Dermis lymphatic vessel endothelial cell (primary cell): ENCODE measurements at places on chromosomes 5 and 9. TPM values are rescaled to one million over a fixed set of nuclear protein-coding genes. Genes with fewer than 3 reads are reported as not detected.

ACTBL2 gene
- total RNA-seq = under 0.01 TPM in 1 of 2 replicates, not detected in the other

TAS2R1 gene
- total RNA-seq = not detected in 2 replicates

RAD17 gene
- total RNA-seq = 13.5 and 19.5 TPM in 2 replicates

OR13C3 gene
- not detected in 2 replicates for total RNA-seq

SPATA31A3 gene
- total RNA-seq = not detected in 2 replicates

ADAMTS19 gene
- not detected in 2 replicates for total RNA-seq

LHX3 gene
- not detected in 2 replicates for total RNA-seq

SLC28A3 gene
- under 0.01 TPM in 1 of 2 replicates, not detected in the other for total RNA-seq

IL9 gene
- total RNA-seq = not detected in 2 replicates

AK8 gene
- total RNA-seq = 0.09 and 0.11 TPM in 2 replicates

IL13 gene
- not detected in 2 replicates for total RNA-seq

TMEM232 gene
- 0.87 and 1.0 TPM in 2 replicates for total RNA-seq

TEX48 gene
- total RNA-seq = not detected in 2 replicates

GNA14 gene
- 15.3 and 20.5 TPM in 2 replicates for total RNA-seq

HEMGN gene
- not detected in 2 replicates for total RNA-seq

TMEFF1 gene
- total RNA-seq = 9.3 and 12.0 TPM in 2 replicates

CCL19 gene
- total RNA-seq = not detected in 2 replicates

STPG3 gene
- 0.54 TPM in 1 of 2 replicates, not detected in the other for total RNA-seq

GBGT1 gene
- 16.5 and 32.2 TPM in 2 replicates for total RNA-seq

PPP1R26 gene
- 9.1 and 10.0 TPM in 2 replicates for total RNA-seq

NUTM2F gene
- total RNA-seq = not detected in 2 replicates

SLC34A1 gene
- total RNA-seq = not detected in 2 replicates

ST8SIA4 gene
- 6.9 and 9.4 TPM in 2 replicates for total RNA-seq

PCDHA7 gene
- 0.17 and 0.33 TPM in 2 replicates for total RNA-seq
